ENCODE measurements at places on chromosomes 4 and X. TPM values are rescaled to one million over a fixed set of nuclear protein-coding genes. Genes with fewer than 3 reads are reported as not detected.

Gene SULT1E1
- total RNA-seq, result not detected

Gene SOD3
- total RNA-seq, result not detected

Gene NUP54
- 43.4 TPM for total RNA-seq

Gene RPL39
- 1,088 TPM for total RNA-seq

All from glutamatergic neuron (in vitro differentiated cells).